Naive thymus-derived CD8-positive, alpha-beta T cell (primary cell): ENCODE measurements at places on chromosomes 11 and 22.

GRCh38 chr22:30427871-30428270 is 2.3 kb downstream of the MTFP1 start:
- DNase-seq, result no peak

- no peak for DNase-seq
Observed at GRCh38 chr11:103902994-103903393, 133.4 kb upstream of the DDI1 start.

DNA sequence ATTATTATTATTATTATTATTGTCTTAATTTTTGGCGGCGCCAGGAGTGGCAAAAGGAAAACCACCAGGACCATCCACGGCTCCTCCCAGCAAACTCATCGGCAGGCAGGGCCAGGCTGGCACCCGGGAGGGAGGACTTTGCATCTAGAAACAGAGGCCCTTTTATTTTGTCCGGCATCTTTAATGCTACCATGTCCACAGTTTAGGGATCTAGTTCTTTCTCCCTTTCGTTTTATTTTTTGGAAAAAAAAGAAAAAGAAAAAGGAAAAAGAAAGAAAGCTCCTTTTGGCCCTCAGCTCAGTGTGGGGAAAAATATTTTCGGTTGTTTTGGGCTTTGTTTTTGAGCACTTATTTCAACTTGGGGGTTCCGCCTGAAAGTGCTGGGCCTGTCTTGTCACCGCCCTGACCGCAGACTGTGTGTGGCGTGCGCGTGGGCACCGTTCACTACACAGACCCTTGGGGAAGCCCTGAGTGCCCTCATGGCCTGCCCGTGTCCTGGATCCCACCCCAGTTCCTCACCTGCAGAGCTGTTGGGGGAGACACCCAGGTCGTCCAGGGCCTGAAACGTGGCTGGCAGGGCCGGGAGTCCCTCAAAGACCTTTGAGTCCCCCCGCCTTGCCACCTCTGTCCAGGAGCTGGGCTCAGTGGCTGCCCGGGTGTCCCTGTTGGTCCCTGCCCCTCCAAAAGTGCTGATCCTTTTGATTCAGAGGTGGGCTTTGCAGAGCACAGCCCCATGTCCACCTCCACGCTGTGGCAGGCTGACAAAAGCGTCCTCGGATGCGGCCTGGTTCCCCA is 69.1 kb upstream of the PPARA start:
- no peak for DNase-seq

GRCh38 chr11:92267278-92267677 is 42.7 kb downstream of the FAT3 start:
- DNase-seq, result no peak

DNA sequence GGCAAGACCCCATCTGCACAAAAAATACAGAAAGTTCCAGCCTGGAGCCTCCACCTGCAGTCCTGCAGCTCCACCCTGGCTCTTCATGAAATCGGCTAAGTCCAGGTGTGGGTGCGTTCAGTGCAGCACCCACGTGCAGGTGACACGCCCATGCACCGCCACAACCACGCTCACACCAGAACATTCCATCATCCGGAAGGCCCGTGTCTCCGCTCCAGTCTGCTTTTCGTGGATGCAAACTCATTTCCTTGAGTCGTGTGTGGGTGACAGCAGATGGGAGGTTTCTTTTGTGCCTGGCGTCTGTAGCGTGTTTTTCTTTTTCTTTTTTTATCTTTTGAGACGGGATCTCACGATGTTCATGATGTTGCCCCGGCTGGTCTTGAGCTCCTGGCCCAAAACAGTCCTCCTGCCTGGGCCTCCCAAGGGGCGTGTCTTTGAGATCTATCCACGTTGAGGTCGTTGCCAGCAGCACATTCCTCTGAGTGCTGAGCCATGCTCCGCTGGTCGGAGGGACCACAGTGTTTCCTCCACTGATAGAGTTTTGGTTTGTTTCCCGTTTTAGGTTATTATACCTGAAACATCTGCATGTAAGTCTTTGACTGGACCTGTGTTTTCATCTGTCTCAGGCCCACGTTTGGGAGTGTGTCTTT is 7.2 kb downstream of the PTDSS2 start:
- no peak for DNase-seq

DNA sequence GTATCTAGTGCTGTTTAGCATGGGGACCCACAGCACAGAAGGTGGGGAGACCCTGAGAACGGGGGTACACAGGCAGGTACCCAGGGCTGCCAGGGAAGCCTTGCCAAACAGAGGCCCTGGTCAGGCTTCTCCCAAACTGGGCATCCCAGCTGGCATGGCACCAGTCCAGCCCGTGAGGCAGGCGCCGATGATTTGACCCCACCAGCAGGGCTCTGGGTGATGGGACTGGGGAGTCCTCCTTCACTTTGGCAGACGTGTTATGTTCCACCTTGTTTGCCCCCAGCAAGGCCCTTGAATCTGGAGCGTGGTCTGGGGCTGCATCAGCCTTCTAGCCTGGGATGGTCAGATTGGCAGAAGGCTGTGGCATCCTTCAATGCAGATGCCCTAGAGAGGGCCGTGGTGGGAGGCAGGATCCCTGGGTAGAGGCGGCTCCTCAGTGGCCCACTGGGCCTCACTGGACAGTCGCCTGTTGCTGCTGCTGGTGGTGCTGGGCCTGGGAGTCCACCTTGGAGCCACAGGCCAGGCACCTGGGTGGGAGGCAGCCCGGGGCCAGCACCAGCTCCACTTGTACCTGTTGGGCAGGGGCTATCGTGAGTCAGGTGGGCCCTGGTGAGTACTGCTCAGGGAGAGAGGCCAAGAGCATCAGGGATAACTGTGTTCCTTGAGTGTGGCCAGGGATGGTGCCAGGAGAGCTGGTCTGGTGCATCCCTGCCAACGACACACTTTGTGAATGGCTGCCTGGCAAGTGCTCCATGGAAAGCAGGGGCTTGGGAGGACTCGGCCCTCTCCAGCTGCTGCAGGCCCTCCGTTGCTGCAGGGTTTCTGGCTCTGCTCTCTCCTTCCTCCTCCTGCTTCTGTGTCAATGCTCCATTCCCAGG is 3.3 kb downstream of the ADORA2A start:
- no peak for DNase-seq

DNA sequence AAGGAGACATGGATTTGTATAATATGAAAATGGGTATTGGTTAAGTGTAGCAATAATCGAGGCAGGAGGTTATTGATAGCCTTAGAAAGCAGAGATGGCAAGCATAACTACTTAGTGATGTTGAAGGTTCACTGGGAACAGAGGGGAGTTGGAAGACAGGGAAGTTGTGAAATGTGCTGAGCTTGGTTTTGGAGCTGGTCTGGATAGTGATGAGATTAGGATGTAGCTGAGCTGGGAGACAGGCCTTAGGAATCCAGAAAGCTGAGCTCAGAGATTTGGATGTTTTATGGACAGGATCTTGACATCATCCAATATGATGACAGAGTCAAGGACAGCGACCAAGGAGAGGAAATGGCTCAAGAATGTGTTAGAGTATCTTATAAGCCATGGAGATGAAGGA is 113.1 kb downstream of the ARHGAP42 start:
- no peak for DNase-seq

GRCh38 chr22:38031491-38031890 is 25.7 kb upstream of the PICK1 start:
- DNase-seq, result no peak

GRCh38 chr22:29765905-29766631 is 739 bp downstream of the ZMAT5 start:
- peak; percentile 27 for DNase-seq

GRCh38 chr11:113596658-113597057 is 109.5 kb downstream of the TMPRSS5 start:
- no peak for DNase-seq

DNA sequence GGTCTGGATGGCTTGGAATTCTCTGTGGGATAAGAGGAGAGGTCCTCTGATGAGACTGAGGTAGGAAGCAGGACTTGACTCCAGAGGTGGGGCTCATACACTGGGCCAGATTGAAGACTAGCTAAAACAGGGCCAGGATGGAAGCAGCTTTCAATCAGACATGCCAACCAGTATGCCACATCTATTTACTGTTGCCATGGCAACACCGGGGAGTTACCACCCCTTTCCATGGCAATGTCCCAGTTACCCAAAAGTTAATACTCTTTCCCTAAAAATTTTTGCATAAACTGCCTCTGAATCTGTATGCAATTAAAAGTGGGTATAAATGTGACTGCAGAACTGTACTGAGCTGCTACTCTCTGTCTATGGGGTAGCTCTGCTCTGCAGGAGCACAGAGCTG is 247.5 kb upstream of the ZBED5 start:
- no peak for DNase-seq

GRCh38 chr22:42288791-42289190 is 18.3 kb upstream of the TCF20 start:
- DNase-seq, result no peak

- DNase-seq, result no peak
Observed at GRCh38 chr11:1947592-1948237, 583 bp downstream of the MRPL23 start.

DNA sequence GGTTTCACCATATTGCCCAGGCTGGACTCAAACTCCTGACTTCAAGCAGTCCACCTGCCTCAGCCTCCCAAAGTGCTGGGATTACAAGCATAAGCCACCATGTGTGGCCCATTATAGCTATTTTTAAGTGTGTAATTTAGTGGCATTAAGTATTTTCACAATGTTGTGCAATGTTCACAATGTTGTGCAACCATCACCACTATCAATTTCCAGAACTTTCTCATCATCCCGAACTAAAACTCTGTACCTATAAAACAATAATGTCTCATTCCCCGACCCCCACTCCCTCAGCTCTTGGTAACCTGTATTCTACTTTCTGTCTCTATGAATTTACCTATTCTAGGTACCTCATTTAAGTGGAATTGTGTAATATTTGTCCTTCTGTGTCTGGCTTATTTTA is 7.5 kb downstream of the CFAP68 start:
- no peak for DNase-seq

DNA sequence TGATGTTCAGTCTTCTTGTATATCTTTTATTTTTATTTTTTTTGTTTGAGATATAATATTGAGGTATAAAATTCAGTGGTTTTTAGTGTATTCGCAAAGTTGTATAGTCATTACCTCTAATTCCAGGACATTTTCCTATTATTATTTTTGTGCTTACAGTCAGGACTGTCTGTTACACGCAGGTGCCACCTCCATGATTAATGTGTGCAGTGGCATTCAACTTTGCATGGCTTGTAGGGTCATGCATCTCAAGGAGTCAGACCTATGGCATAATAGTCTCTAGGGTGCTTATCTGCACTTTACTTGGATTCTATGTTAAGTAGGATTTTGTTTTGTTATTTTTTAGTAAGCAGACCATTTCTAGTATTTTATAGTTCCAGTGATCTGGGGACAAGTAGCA is 1.0 kb downstream of the CTR9 start:
- no peak for DNase-seq

- no peak for DNase-seq
Observed at GRCh38 chr11:73566422-73566821, 31.5 kb downstream of the FAM168A start.

GRCh38 chr11:15897211-15897960 is 459.0 kb downstream of the SOX6 start:
- DNase-seq, result no peak
